KBM-7 (cell line): ENCODE measurements at places on chromosomes 3 and 15.

DNA sequence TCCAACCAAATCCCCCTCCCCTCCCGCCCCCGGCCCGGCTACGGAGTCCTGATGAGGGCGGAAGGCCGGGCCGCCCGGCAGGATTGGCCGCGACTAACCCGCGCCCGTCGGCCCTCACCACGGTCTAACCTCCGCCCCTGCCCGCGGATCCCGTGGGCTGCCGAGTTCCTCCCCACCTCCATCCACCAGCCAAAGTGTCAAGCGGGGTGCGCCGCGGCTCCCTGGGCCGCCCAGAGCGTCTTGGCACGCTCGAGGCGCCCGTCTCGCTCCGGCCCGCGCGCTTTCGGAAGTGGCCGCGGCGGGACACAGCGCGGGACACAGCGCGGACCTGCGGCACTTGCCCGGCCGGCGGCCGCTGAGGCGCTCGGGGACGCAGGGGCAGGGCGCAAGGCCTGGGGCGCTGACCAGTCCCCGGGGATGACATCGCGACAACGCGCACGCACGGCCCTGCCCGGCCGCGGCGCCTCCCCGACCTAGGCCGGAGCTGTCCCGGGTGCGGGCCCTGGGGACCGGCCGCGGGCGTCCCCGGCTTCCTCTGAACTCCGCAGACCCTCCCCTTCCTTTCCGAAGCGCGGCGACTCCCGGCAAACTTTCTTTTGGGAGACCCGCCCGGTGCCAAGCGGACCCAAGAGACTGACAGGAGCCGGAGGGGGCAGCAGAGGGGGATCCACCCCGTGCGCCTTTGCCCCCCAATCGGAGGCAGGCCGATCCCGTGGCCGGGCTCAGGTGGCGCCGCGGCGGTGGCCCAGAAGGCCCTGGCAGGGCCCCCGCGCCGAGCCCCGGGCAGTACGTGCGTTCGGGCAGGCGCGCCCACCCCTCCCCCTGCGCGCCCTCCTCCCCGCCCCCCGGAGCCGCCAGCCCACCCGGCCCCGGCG, 112.8 kb upstream of the ICE2 start:
- peak; percentile 21 for DNase-seq

- DNase-seq: no peak
These were observed 3.4 kb downstream of the IFT57 start for GRCh38 chr3:108218811-108219210.

- no peak for DNase-seq
These were observed 123.8 kb downstream of the SV2B start for GRCh38 chr15:91223863-91224262.

GRCh38 chr15:69643476-69643875, 190.9 kb downstream of the RPLP1 start:
- DNase-seq: no peak

- peak; percentile 38 for DNase-seq
These were observed 102.0 kb upstream of the MYRIP start for GRCh38 chr3:39707314-39707909.

GRCh38 chr3:48696601-48697000, 10.9 kb upstream of the NCKIPSD start:
- DNase-seq: no peak

- no peak for DNase-seq
These were observed 292.3 kb upstream of the ZPLD1 start for GRCh38 chr3:102142379-102143060.
